ENCODE measurements at places on chromosomes 3 and 15. TPM values are rescaled to one million over a fixed set of nuclear protein-coding genes. Genes with fewer than 3 reads are reported as not detected.
A peak's percentile ranks its signal among the peaks of the same experiment; 100 is the strongest.

- H3K27ac ChIP-seq, result no peak overlapping the region
- no peak for DNase-seq
- H3K4me3 ChIP-seq, result no peak overlapping the region
- no peaks in the 10 kb centered on the region for H3K36me3 ChIP-seq
- no peaks in the 10 kb centered on the region for H3K4me1 ChIP-seq
These were observed 3.6 kb upstream of the DNAJB8 start for GRCh38 chr3:128470134-128470899.

- H3K4me1 ChIP-seq, result peaks cover 68% of the 10 kb centered on the region
- no peak for DNase-seq
- peak overlapping the region; percentile 99 for H3K27ac ChIP-seq
- H3K27me3 ChIP-seq, result no peaks in the 10 kb centered on the region
- H3K4me3 ChIP-seq, result peak overlapping the region; percentile 75
These were observed 498 bp downstream of the ZNF280D start for GRCh38 chr15:56732886-56733135.

GRCh38 chr3:186254676-186255650 is 107.1 kb downstream of the DGKG start:
- H3K36me3 ChIP-seq, result peaks cover 28% of the 10 kb centered on the region
- no peaks in the 10 kb centered on the region for H3K27me3 ChIP-seq
- H3K4me3 ChIP-seq, result no peak overlapping the region
- no peak overlapping the region for H3K27ac ChIP-seq
- H3K4me1 ChIP-seq, result peaks cover 17% of the 10 kb centered on the region
- no peak for DNase-seq

DNA sequence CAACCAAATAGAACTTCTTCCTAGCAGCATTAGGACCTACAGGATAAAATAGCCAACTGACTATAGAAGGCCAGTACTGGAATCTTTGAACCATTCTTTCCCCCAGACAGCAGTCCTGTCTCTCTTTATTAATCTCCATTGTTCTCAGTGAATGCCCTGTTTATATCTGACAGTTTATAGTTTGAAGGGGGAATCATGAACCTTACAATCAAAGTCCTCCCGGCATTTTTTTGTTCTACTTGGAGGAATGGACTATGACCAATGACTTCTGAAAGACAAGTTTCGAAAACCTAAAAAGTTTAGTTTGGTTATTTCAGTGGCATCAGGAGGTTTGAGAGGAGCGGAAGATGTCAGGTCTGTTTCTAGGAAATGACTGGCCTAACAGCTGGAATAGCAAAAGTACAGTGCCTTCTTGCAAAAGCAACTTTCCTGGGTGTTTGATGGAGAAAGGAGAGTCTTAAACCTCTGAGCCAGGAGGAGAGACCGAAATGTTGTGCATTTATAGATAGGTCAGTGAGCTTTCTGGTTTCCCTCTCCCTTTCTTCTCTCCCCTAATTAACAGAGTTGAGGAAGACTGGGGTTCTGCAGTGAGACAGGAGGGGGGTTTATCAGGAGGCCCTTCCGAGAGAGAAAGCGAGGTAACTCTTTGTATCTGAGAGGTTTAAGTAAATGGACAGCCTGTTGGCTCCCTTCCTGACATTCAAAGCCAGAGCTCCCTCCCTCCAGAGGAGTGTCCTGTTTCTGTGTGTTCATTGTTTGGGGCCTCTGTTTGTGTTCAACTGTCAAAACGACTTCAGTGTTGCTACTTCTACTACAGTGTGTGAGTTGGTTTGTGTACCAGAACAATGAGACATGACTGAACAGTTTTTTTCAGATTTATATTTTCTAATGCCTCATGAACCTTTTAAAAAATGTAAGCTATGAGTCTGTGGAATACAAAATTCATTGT is 383.0 kb upstream of the RARB start:
- H3K27me3 ChIP-seq, result no peaks in the 10 kb centered on the region
- H3K27ac ChIP-seq, result no peak overlapping the region
- DNase-seq, result peak; percentile 67
- H3K4me3 ChIP-seq, result no peak overlapping the region
- H3K36me3 ChIP-seq, result no peaks in the 10 kb centered on the region
- H3K4me1 ChIP-seq, result no peaks in the 10 kb centered on the region

DNA sequence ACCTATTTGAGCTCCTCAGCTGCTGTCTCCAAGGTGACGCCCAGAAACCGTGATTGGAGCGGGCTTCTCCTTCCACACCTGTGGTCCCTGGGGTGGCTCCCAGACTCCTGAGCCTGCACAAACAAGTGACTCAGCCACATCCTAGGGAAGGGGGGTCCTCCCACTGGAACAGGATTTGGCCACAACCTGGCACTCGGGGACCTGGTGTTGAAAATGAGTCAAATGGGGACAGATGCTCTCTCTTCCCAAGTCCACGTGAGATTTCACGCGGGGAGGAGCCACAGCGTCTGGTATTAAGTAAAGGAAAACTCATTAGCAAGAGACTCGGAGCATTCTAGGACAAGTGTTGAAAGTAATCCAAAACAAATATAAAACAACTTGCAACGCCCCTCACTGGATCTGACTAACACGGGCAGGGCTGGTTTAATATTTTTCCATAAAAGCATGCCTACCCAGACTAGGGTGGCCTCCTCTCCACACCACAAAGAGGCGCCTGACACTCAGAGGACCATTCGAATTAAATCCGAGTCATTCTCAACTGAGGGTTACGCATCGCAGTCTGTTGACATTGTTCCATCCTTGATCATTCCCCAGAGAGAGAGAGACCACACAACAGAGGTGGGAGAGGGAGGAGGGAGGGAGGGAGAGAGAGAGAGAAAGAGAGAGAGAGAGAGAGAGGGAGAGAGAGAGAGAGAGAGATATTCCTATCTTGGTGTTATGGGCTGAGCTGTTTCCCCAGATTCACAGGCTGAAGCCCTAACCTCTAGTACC is 74.4 kb downstream of the MGLL start:
- H3K4me3 ChIP-seq, result no peak overlapping the region
- H3K27ac ChIP-seq, result peak overlapping the region; percentile 73
- no peaks in the 10 kb centered on the region for H3K36me3 ChIP-seq
- peak; percentile 78 for DNase-seq
- H3K27me3 ChIP-seq, result no peaks in the 10 kb centered on the region
- H3K4me1 ChIP-seq, result peaks cover 63% of the 10 kb centered on the region

DNA sequence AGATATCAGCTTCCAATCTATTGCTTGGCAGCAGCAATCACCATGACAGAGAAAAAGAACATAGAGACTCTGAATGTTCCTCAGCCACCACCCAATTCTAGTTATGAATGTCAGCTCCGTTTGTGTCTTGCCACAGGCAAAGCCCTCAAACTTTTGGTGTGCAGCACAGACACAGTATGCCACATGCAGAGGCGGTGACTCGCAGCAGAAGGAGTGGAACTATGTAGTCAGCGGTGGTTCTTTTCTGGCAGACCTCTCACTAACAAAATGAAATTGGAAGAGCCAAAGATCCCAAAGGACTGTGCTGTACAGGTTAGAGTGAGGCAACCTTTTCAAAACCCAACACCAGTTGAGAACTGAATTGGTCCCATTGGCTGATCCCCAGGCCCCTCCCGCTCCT is 220.9 kb downstream of the SLC9A9 start:
- no peak overlapping the region for H3K4me3 ChIP-seq
- no peak for DNase-seq
- H3K27ac ChIP-seq, result no peak overlapping the region
- no peaks in the 10 kb centered on the region for H3K4me1 ChIP-seq
- H3K27me3 ChIP-seq, result no peaks in the 10 kb centered on the region

GRCh38 chr3:182617500-182617899 is 175.8 kb upstream of the ATP11B start:
- no peak overlapping the region for H3K27ac ChIP-seq
- no peaks in the 10 kb centered on the region for H3K36me3 ChIP-seq
- DNase-seq, result no peak
- H3K27me3 ChIP-seq, result no peaks in the 10 kb centered on the region
- no peak overlapping the region for H3K4me3 ChIP-seq

GRCh38 chr15:56353119-56353518 is 12.1 kb upstream of the TEX9 start:
- H3K4me1 ChIP-seq, result no peaks in the 10 kb centered on the region
- H3K27me3 ChIP-seq, result no peaks in the 10 kb centered on the region
- DNase-seq, result no peak
- H3K4me3 ChIP-seq, result no peak overlapping the region
- no peak overlapping the region for H3K27ac ChIP-seq

DNA sequence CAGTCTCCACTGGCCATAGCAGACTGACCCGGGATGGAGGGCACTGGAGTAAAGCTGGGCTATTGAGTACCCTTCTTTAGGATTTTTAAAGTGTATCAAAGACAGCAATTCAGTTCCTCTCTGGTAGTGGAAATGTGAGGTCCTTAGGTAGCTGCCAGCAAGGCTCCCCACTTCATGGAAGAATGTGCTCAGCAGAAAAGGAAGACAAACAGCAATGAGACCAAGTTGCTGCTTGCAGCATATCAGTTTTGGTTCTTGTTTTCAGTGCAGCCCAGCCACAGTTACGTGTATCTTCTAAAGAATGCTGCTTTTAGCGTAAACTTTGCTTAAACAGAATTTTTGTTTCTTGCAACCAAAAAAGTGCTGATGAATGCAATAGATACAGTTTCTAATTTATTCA is 374.0 kb upstream of the CBLB start:
- no peaks in the 10 kb centered on the region for H3K36me3 ChIP-seq
- H3K27me3 ChIP-seq, result no peaks in the 10 kb centered on the region
- H3K4me3 ChIP-seq, result no peak overlapping the region
- no peak overlapping the region for H3K27ac ChIP-seq

GRCh38 chr3:8436661-8437287 is 64.8 kb upstream of the LMCD1 start:
- peaks cover 1% of the 10 kb centered on the region for H3K4me1 ChIP-seq
- no peaks in the 10 kb centered on the region for H3K36me3 ChIP-seq
- no peak for DNase-seq
- no peak overlapping the region for H3K27ac ChIP-seq

- peaks cover 9% of the 10 kb centered on the region for H3K27me3 ChIP-seq
- H3K4me1 ChIP-seq, result no peaks in the 10 kb centered on the region
- DNase-seq, result no peak
- no peak overlapping the region for H3K4me3 ChIP-seq
These were observed 9.0 kb upstream of the CHRNB4 start for GRCh38 chr15:78650022-78650421.

GRCh38 chr3:133750259-133750656 is 4.1 kb downstream of the TF start:
- no peaks in the 10 kb centered on the region for H3K36me3 ChIP-seq
- peaks cover 27% of the 10 kb centered on the region for H3K27me3 ChIP-seq
- no peak overlapping the region for H3K27ac ChIP-seq
- DNase-seq, result peak; percentile 33

GRCh38 chr3:66778777-66779176 is 219.3 kb upstream of the KBTBD8 start:
- no peak overlapping the region for H3K4me3 ChIP-seq
- no peak overlapping the region for H3K27ac ChIP-seq
- H3K27me3 ChIP-seq, result no peaks in the 10 kb centered on the region
- H3K4me1 ChIP-seq, result no peaks in the 10 kb centered on the region

GRCh38 chr3:31772758-31773473 is 208.1 kb downstream of the OSBPL10 start:
- H3K36me3 ChIP-seq, result no peaks in the 10 kb centered on the region
- peaks cover 10% of the 10 kb centered on the region for H3K4me1 ChIP-seq
- H3K4me3 ChIP-seq, result no peak overlapping the region
- no peak for DNase-seq
- no peaks in the 10 kb centered on the region for H3K27me3 ChIP-seq
- no peak overlapping the region for H3K27ac ChIP-seq

DNA sequence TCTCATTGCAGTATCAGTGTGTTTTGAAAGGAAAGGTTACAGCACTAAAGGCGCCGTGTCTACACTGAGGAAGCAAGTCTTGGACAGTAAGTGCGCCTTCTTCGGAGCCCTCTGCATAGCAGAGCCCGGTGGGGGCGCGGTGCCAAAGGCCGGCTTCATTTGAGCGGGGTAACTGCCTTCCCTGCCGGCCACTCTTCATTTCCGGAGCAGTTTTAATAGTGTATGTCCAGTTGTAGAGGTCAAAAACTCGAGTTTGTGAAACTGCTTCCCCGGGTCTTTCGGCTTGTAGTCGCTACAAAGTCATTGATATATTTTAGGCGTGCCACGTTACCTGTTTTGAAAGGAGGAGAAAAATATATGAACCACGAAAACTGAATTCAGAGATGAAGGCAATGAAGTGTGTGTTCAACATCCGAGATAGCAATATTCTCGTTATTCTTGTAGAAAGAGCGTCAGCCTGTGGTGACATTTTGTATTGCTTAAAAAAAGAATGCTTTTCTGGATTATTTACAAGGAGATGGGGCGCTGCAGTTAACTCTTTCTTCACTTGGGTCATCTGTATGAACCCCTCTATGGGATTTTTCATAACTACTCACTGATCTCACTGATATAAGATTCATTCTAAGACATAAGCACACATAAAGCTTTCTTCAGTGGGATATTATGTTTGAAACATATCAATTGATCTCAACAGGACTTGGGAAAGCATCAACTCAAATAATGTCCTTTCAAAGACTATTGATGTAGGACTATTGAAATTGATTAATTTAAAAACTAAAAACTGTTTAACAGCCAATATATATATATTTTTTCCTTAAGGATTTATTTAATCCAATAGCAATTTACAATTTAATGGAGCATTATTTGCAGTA is 3.0 kb downstream of the ALCAM start:
- no peaks in the 10 kb centered on the region for H3K27me3 ChIP-seq
- H3K4me3 ChIP-seq, result peak overlapping the region; percentile 53
- no peaks in the 10 kb centered on the region for H3K36me3 ChIP-seq
- peaks cover 23% of the 10 kb centered on the region for H3K4me1 ChIP-seq
- peak overlapping the region; percentile 97 for H3K27ac ChIP-seq
- peak; percentile 79 for DNase-seq

DNA sequence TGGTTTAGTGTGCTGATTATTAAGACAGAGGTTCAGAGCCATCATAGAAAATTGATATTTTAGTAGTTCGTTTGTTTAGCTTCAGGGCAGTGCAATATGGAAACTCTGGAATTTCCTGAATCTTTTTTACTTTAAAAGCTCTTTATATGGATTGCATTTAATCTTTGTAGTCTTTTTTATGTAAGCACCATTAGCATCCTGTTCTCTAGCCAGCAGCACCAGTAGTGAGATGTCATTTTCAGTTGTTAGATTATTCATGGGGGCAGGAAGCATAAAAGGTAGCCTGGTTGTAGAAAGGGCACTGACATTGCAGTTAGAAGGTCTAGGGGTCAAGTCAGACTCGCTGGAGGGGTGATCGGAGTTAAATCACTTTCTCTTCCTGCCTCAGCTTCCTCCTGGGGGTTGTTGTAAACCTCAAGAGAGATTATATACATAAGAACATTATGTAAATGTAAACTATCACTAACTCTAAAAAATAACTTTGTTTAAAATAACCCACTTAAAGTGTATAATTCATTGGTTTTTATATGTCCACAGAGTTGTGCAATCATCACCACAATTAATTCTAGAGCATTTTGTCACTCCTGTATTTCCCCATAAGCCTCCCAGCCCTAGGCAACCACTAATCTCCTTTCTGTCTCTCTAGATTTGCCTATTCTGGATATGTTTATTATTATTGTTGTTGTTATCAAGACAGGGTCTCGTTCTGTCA is 31.4 kb upstream of the ITPKA start:
- H3K36me3 ChIP-seq, result peaks cover 22% of the 10 kb centered on the region
- H3K27ac ChIP-seq, result no peak overlapping the region
- DNase-seq, result no peak
- no peaks in the 10 kb centered on the region for H3K27me3 ChIP-seq
- H3K4me1 ChIP-seq, result no peaks in the 10 kb centered on the region
- H3K4me3 ChIP-seq, result no peak overlapping the region

CCDC54 gene
- total RNA-seq, result not detected

FBXO40 gene
- total RNA-seq, result not detected

SELENOT gene
- 58.7 TPM for total RNA-seq

SH3GL3 gene
- total RNA-seq, result not detected

ISG20 gene
- 104 TPM for total RNA-seq

ZDHHC23 gene
- 93.9 TPM for total RNA-seq

PSTPIP1 gene
- 29.2 TPM for total RNA-seq

CD80 gene
- total RNA-seq, result 2.2 TPM

MCCC1 gene
- 49.8 TPM for total RNA-seq

GOLGA8T gene
- total RNA-seq, result not detected

TMCC1 gene
- 26.6 TPM for total RNA-seq

KCNH8 gene
- total RNA-seq, result 5.3 TPM
